ENCODE measurements at places on chromosomes 7 and 10.
A peak's percentile ranks its signal among the peaks of the same experiment; 100 is the strongest.

- no peak for DNase-seq
Observed at GRCh38 chr7:140673063-140673773, 473 bp downstream of the ADCK2 start.

DNA sequence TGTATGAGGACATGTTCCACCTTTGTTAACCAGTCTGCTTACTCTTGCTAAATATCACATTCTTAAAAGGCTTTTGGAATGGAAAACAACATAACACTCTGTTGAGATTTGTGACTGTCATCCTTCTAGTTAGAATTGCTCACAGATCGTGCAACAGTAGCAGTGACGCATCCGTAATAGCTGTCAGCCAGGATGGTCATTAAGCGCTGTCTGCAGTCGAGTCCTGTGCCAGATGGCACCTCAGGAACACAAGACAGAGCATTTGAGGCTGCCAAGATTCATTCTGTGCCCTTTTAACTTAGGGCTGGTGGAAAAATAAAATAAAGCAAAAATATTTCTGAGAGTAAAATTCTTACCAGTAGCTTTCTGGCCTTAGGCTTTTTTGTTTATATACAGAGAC lies 348.6 kb downstream of the ANKRD7 start:
- no peak for DNase-seq

- no peak for DNase-seq
Observed at GRCh38 chr10:5046410-5046809, 42.8 kb upstream of the AKR1C2 start.

GRCh38 chr7:100882201-100882600 lies 7.3 kb downstream of the SRRT start:
- DNase-seq = no peak

DNA sequence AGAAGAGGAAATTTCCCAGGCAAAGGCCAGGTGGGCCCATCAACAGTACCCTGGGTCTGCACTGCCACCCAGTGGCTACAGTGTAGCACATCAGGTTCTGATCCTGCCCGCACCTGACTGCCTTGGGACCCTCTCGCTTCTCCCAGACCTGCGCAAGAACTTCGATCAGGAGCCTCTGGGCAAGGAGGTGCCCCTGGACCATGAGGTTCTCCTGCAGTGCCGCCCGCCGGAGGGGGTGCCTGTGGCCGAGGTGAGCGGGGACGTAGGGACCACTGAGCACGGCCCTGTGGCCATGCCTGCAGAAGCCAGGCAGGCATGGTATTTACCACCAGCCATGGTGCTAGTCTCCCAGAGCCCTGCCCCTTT lies 33.9 kb upstream of the SLC29A3 start:
- peak; percentile 25 for DNase-seq

DNA sequence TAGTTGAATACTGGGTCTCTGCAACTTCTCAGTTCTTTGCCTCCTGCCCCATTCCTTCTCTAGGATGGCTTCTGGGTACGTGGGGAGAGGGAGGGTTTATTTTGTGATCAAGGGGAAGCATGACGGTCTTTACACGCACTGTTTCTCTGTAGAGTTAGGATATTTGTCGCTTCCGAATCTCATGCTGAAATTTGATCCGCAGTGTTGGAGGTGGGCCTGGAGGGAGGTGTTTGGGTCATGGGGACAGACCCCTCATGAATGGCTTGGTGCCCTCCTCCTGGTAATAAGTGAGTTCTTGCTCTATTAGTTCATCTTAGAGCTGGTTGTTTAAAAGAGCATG lies 311.2 kb downstream of the GALNT17 start:
- DNase-seq = no peak

DNA sequence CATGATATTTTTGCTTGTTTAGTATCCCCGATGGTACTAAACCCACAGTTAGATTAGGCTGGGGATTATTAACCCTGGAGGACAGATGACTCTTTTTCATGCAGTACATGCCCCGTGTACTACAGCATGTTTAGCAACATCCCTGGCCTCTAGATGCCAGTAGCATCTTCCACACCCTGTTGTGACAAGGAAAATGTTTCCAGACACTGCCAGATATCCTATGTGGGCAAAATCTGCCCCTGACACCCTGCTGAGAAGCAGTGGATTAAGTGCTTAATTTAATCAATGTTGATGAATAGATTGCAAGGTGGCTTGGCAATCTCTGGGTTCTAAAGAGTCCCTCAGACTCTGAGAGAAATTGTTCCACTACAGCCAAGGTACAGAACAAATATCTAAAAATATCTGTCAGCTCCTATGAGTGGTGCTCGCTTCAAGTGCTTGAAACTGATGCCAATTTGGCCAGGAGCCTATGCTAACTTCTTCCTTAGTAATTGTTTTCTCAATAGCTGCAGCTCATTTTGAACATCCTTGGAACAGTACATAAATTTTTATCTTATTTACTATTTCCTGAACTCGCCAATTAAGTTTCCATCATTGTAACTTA lies 247.0 kb downstream of the SORCS1 start:
- no peak for DNase-seq

- DNase-seq = no peak
Observed at GRCh38 chr10:73253225-73253555, 746 bp upstream of the MRPS16 start.

DNA sequence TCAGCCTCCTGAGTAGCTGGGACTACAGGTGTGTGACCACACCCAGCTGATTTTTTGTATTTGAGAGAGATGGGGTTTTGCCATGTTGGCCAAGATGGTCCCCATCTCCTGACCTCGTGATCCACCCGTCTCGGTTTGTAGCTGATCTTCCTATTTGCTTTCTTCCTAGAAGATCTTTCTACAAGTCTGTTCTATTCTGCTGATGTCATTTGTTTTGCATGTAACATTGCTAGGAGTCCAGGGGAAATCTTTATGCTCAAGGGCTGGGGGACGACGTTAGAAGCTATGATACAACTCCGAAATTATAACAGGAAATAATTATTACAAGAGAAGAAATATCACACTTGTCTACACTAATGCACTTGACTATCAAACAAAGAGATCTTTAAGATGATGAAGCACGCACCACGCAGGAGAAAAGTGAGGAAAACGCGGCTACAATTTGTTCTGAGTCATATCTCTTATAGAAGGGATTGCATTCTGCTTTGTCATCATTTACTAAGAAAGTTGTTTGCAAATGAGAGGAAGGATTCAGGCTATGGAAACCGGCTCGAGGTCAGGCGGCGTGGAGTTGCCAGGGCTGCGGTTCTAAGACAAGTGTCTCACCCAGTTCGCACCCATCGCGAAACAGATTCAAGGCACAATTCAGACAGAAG lies 103.0 kb upstream of the CARD11 start:
- DNase-seq = peak; percentile 31

DNA sequence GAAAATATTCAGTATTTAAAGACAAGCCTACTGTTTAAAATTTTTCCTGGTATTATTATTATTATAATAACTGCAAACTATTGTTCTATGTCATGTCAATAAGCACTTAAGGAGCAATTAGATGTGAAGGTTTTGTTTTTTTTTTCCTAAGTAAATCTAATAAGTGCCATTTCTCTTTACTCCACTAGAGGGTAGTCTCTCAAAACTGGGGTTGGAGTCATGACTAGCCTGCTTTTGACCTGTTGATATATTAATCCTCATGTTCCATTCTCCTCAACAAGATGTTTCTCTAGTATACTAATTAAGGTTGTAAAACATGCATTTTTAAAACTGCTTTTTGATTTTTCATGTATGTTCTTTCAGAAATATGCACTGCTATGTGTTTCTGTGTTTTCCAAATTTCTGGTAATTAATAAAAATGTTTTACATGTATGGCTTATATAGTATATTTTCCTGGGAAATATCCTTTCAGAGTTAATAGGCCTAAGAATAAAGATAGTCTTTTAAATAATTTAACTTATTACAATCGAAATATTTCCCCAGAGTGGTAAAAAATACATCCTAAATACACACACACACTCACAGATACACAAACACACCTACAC lies 1.0 kb upstream of the LRRN3 start:
- DNase-seq = peak; percentile 51

DNA sequence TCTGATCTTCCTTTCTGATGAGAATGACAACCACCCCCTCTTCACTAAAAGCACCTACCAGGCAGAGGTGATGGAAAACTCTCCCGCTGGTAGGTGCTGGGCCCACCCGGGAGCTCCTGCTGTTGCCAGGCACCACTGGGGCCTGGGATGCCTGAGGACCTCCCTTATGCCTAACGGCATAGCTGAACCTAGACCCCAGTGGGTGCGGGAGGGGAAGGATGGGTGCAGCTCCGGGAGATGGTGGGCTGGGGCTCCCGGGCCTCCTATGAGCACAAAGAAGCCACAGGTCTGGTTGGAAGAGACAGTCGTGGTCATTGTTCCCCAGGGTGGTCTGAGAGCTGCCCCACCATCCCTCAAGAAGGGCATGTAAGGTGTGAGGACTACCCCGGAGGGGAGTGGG lies 15.6 kb upstream of the VSIR start:
- no peak for DNase-seq
